ENCODE measurements at places on chromosomes 3 and 15.

DNA sequence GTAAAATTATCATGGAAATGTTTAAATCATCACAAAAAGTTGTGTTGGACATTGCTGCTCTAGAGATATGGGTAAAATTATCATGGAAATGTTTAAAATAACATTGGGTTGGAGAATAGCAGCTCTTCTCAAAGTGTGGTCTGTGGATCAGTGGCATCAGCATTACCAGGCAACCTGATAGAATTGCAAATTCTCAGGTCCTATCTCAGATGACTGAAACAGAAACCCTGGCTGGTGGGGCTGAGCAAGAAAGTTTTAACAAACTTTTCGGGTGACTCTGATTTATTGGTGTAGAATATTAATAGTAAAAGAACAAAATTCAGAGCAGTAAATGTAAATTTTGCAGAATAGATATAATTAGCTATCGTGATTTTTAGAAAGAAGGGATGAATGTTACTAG is 28.9 kb downstream of the NXPE3 start:
- DNase-seq, result no peak

- DNase-seq, result no peak
These were observed 65.8 kb downstream of the AAGAB start for GRCh38 chr15:67188551-67189218.

DNA sequence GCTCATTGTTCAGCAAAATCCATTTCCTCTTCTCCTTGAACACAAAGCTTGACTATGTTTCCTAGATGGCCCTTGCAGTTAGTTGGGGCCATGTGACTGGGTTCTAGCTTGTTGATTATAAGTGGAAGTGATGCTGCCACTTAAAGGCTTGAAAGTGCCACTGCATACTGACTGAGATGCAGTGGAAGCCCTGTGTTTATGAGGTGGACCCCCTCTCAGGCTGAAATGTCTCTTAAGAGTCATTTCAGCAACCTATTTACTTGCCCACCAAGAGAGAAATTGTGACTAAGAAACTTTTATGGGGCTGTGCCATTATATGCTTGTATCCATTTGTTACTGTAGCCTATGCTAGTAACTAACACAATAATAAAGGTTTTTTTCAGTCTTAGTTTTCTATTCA is 8.4 kb upstream of the ANP32A start:
- DNase-seq, result no peak

- DNase-seq, result peak; percentile 26
These were observed 1.5 kb downstream of the MEGF11 start for GRCh38 chr15:66251790-66252684.

- DNase-seq, result no peak
These were observed 25.3 kb downstream of the MRAS start for GRCh38 chr3:138373736-138374094.

- DNase-seq, result no peak
These were observed 24.4 kb upstream of the ATP2B2 start for GRCh38 chr3:10529809-10530208.

GRCh38 chr15:52709187-52709981 is 30.2 kb upstream of the ATOSA start:
- no peak for DNase-seq

DNA sequence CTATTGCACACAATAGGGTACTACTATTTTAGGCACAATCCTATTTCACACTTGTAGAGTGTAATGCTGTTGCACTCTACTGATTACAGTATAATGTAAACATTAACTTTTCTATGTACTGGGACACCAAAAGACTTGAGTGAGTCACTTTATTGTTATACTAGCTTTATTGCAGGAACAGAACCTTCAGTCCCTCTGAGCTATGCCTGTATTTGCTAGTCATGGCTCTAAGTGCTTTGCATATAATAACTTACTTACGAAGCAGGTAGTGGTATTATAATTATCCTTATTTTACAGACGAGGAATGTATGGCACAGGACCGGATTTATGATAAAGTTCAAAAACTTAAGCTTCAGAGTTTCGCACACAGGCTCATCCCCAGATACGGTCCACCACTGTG is 106.6 kb upstream of the SLC6A6 start:
- DNase-seq, result no peak

GRCh38 chr3:124276539-124277143 is 284.7 kb upstream of the ROPN1 start:
- no peak for DNase-seq

- DNase-seq, result no peak
These were observed 53.0 kb downstream of the SUCLG2 start for GRCh38 chr3:67601385-67601784.

- DNase-seq, result no peak
These were observed 3.0 kb upstream of the ZNF280D start for GRCh38 chr15:56736308-56736707.

GRCh38 chr3:69683082-69683806 is 56.0 kb upstream of the MITF start:
- DNase-seq, result no peak

DNA sequence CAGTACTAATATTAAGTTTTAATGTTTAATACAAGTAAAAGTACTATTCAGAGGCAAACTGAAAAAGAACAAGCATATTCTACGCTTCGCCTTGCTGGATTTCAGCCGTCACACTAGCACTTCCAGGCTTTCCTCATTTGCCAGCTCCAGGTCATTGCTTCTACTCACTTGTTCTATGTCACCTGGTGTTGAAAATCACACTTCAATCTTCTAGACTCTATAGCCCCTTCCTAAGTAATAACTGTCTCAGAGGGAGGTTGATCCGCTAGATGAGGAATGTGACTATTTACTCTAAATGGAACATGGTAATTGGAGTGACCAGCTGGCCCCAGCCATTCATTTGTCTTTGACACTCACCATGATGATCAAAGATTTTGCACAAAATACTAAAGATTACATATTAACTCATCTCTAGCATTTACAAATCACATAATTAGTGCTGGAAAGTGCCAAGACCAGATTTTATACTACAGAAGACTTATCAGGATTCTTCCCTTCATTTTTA is 92.0 kb downstream of the GAP43 start:
- DNase-seq, result no peak

- DNase-seq, result no peak
These were observed 1093.6 kb upstream of the ALCAM start for GRCh38 chr3:104273046-104273649.

DNA sequence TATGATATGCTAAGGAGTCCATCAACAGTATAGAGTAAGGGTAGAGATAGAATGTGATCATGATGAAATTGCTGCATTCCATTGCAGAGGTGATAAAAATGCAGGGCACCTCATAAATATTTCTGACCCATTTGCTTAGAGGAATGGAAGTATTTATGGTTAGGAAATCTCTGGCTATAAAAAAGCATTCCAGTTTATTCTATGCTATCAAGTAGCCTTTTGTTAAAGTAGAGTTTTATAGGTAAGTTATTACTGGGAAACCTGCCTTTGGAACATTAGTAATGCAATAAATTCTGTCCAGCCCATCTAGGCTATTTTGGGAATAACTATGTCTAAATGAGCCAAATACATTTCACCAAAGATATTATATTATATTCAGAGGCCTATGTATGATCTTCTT is 19.8 kb upstream of the STRIT1 start:
- no peak for DNase-seq

- no peak for DNase-seq
These were observed 249.3 kb upstream of the VEPH1 start for GRCh38 chr3:157752554-157752953.

- DNase-seq, result no peak
These were observed 94.8 kb upstream of the ANKRD28 start for GRCh38 chr3:15892311-15893227.

DNA sequence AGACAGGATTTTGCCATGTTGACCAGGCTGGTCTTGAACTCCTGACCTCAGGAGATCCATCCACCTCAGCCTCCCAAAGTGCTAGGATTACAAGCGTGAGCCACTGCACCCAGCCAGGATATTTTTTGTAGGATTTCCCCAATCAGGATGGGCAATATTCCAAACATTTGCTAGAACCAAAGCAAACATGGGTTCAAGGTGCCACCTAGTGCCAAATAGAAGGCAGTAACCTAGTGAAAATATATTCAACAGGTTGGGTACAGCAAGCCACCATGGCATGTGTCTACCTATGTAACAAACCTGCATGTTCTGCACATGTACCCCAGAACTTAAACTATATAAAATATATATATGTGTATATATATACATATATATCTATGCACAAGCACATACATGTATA is 185.9 kb upstream of the CADM2 start:
- DNase-seq, result no peak

GRCh38 chr3:152970851-152971250 is 135.9 kb downstream of the P2RY1 start:
- DNase-seq, result no peak

DNA sequence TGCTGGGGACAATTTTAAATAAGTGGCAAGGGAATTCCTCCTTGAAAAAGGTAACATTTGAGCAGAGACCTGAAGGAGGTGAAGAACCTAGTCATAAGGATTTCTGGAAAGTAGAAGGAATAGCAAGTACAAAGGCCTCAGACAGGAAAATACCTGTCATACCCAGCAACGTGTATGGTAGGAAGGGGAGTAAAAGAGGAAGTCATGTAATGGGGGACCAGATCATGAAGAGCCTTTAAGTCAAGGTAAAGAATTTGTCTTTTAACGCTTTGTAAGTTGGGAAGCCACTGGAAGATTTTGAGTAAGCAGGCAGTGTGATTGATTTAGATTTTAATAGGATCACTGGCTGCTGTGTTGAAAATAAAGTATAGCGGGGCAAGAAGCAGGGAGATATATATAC is 43.4 kb upstream of the FAH start:
- no peak for DNase-seq

GRCh38 chr15:98787936-98788757 is 139.8 kb downstream of the IGF1R start:
- no peak for DNase-seq

DNA sequence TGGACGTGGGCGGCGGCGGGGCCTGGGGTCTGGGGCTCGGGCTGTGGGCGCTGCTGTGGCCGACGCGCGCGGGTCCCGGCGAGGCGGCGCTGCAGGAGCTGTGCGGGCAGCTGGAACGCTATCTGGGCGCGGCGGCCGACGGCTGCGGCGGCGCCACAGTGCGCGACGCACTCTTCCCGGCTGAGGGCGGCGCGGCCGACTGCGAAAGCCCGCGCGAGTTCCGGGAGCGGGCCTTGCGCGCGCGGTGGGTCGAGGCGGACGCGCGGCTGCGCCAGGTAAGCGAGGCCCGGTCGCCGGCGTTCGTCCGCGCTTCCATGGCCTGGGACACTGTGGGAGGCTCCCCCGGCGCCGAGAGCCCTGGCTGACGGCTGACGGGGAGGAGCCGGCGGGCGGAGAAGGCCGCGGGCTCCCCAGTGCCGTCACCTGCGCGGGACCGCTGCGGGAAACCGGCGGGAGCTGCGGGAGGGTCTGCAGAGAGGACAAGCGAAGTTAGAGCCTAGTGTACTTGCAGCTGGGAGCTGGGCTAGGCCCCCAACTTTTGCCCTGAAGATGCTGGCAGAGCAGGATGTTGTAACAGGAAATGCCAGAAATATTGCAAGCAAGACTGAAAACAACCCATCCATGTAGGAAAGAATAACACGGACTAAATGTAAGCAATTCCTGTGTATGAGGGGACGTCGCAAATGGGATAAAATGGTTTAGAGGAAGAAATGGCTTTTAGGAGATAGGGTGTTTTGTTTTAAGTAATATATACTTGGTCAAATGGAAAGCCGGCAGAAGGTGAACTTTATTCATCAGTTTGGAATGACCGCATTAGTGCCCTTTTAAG is 847 bp downstream of the WHAMM start:
- peak; percentile 15 for DNase-seq

- no peak for DNase-seq
These were observed 487 bp upstream of the HES1 start for GRCh38 chr3:194135516-194135805.

- DNase-seq, result no peak
These were observed 16.4 kb downstream of the FAM107A start for GRCh38 chr3:58560771-58561311.

DNA sequence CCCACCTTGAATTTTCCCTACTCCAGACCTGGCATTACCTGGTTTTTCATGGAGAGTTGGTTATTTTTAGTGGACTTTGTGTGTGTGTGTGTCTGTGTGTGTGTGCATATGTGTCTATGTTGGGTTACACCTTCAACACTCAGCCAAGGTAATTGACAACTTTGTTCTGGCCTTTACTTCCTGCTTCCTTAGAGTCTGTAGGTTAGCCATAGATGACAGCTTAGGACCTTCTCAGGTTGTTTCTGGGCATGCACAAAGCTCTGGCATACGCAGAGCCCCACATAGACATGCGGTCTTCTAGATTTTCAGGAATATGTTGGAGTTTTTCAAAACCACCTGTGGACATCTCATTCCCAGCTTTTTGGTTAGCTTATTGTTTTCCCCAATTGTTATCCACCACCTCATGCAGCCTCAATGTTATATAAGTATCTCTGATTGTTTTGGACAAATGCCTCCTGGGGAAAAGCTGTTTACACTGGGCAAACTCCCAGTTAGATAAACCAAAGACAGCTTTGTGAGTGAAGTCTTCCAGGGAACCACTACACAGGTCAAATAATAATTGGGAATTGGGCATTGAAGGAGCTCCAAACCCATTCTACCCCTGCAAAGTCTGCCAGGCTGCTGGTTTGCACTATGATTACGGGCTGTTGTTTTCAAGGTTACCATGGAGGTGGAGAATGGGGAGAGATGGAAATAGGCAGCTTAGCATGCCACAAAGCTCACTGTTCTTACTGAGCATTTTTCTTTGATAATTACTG is 201.2 kb downstream of the ADAMTSL3 start:
- DNase-seq, result no peak

- DNase-seq, result no peak
These were observed 12.8 kb downstream of the CPB1 start for GRCh38 chr3:148840451-148840850.

- no peak for DNase-seq
These were observed 98.6 kb downstream of the MYRIP start for GRCh38 chr3:39907981-39908380.

GRCh38 chr3:37905346-37905745 is 43.7 kb downstream of the CTDSPL start:
- no peak for DNase-seq

DNA sequence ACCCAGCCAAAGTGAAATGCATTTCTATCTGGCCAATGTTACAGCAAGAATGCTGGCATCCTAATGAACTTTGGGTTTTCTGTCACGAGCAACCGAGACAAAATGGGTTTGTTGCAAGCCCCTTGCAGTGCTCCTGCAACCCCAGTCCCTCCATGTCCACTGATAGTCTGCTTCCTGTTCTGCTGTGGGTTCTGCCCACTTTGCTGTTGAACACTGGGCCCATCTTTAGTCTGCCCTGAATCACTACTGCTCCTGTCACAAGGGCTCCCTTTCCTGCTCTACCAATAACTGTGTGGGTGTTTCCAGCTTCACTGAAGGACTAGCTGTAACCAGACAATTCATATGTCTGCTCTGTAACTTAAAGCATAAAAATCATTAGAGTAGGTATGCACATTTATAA is 12.7 kb upstream of the OXSR1 start:
- no peak for DNase-seq

GRCh38 chr3:73350996-73351395 is 273.7 kb downstream of the PDZRN3 start:
- DNase-seq, result no peak

GRCh38 chr3:149506540-149506939 is 32.0 kb downstream of the TM4SF4 start:
- DNase-seq, result no peak

GRCh38 chr15:90062023-90062442 is 40.2 kb downstream of the IDH2 start:
- DNase-seq, result peak; percentile 49

GRCh38 chr3:53524566-53524965 is 30.2 kb downstream of the CACNA1D start:
- no peak for DNase-seq

All from T-helper 17 cell (primary cell).